IPS DF 19.7 (cell line): ENCODE measurements at places on chromosomes 13 and 19.

GRCh38 chr19:12794971-12795381 lies 3.7 kb downstream of the JUNB start:
- DNase-seq = no peak

DNA sequence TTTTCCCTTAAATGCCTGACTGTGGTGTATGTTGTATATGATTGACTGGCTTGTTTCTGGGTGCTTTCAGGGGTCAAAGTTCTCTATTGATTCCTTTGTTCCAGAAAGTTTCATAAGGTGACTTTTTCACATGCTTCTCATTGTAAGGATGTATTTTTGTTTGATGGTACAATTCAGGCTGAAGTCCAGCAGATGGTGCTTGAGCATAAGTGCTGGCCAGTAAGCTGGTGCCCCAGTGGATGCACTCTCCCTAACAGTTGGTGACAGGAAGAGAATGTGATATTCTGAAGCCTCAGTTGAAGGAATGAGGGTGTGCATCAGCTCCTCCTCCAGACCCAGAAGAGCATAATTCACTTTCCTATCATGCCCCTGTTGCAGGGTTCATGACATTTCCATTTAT lies 1941.6 kb upstream of the PRR20A start:
- DNase-seq = no peak

- DNase-seq = no peak
These were observed 405.1 kb downstream of the DACH1 start for GRCh38 chr13:71461892-71462291.

GRCh38 chr19:41913538-41914423 lies 14.5 kb downstream of the ERFL start:
- DNase-seq = no peak

DNA sequence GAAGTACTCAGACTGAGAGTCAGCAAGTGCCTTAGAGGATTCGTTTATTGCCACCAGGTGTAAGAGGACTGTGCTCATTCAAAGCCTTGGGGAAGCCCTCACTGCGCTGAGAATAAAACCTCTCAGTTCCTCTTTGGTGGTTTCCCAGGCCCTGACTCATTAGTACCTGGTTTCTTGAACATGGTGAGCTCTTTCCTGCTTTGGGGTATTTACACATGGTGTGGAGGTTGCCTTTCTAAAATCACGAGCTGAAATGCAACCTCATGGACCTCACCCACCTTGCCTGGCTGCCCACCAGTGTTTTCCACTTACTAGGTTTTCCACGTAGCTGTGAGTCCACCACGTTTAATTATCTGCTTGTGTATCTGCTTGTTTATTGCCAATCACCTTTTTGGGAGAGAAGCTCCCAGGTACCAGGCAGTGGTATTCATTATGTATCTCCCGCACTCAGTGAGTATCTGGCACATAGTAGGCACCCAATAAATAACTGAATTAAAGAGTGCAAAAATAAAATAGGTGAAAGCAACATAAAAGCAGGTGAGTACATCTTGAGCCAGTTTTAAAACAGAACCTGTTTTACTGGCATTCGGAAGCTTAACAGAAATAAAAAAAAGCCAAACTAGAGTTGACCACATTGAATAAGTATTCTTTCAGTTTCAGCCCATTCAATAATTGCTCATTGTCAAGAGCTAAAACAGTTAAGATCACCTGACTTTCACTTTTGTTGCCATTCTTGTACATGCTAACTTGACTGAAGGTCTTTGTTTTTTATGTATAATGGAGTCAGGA lies 533.0 kb downstream of the MYO16 start:
- no peak for DNase-seq
